T-helper 17 cell (primary cell): ENCODE measurements at places on chromosomes 1 and 21. TPM values are rescaled to one million over a fixed set of nuclear protein-coding genes. Genes with fewer than 3 reads are reported as not detected.

DNA sequence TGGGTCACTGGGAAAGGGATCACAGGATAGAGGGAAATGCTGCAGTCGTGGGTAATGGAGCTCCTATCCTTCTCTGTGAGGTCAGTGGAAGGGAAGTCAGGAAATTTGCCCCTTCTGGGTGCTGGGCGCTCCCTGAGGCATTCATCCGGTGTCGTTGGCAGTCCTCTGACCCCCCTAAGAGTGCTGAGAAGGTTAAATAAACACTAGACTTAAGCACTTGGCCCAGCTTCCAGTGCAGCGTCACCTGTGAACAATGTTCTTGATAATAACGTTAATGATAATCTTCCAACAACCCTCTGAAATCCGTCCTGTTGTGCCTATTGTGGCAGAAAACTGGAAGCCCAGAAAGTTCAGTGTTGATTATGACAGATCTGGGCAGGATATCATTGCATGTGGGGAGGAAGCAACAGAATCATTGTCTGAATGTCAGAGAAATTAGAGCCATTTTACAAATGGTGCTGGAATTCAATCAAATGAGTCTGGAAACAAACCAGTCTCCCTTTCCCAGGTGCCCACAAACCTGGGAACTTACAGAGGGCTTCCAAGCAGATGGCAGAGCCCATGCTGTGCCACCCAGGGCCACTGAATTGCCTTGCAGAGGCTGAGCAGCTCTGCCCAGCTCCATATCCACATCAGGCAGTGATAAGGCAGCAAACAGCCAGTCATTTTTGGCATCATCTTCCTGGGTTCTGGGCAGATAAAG, 216.8 kb downstream of the KAZN start:
- H3K4me1 ChIP-seq: no peaks in the 10 kb centered on the region
- H3K27ac ChIP-seq: no peak overlapping the region
- H3K27me3 ChIP-seq: peaks cover 8% of the 10 kb centered on the region
- no peaks in the 10 kb centered on the region for H3K36me3 ChIP-seq
- DNase-seq: no peak
- H3K4me3 ChIP-seq: no peak overlapping the region

DNA sequence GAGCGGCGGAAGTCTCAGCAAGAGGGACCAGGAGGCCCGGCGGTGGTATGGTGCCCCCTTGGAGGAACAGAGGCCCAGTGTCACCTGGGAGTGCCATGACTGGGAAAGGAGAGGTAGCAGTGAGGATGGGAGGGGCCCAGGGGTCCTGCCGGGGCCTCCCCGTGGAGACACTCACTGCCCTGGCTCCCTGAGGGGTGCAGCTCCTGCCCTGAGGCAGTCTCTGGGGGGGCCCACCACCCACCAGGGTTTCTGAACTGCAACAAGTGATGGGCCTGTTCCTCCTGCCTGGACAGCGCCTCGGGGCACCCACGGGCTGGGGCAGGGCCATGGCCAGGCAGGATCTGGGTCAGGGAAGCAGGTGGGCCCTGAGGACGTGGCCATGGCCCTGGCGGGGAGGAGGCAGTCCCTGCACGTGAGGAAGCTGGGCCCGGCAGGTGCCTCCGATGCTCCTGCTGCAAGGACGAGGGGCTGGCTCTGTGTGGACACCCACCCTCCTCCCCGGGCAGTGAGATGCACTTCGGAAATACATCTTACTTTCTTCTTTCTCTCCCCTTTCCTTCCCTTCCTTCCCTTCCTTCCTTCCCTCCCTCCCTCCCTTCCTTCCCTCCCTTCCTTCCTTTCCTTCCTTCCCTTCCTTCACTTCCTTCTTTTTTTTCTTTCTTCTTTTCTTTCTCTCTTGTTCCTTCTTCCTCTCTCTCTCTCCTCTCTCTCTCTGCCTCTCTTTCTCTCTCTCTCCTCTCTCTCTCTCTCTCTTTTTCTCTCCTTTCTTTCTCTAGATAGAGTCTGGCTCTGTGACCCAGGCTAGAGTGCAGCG, 66.6 kb downstream of the MORN1 start:
- H3K36me3 ChIP-seq: no peaks in the 10 kb centered on the region
- no peak overlapping the region for H3K4me3 ChIP-seq
- no peak for DNase-seq
- no peak overlapping the region for H3K27ac ChIP-seq
- H3K27me3 ChIP-seq: no peaks in the 10 kb centered on the region
- H3K4me1 ChIP-seq: peaks cover 6% of the 10 kb centered on the region

DNA sequence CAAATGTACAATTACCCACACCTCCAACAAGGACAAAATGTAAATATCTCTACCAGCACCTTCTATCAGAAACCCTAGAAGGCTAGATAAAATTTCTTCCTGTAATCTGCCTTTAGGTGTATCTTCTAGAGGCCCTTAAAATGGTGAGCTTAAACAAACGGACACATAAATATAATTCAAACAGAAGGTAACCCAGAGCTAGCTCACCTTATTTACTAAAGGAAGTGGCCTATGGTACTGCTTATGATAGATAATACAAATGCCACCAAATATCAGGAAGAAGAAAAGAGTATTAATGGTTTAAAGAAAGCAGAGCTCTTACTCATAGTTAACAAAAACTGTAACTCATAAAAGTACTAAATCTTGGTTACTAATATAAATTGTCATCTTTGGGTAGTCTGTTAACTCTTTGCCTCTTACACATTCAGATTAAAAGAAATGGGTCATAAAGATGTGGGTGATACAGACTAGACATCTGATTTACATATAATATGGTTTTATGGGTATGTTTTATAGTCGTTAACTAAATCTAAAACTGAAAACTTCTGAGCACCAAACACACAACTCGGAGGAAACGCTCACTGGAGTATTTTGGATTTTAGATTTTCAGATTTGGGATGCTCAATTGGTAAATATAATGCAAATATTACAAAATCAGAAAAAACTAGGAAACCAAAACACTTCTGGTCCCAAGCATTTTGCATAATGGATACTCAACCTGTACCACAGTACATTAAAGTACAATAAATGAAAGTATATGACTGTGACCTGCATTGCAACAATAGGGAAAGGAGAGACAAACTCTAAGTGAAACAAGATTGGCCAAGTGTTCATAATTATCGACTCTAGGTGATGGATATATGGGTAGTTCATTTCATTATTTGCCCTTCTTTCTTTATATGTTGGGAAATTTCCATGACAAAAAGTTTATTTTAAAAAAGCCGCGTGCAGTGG, 23.2 kb downstream of the TRIT1 start:
- H3K27ac ChIP-seq: no peak overlapping the region
- no peak overlapping the region for H3K4me3 ChIP-seq
- peaks cover 12% of the 10 kb centered on the region for H3K36me3 ChIP-seq
- peaks cover 15% of the 10 kb centered on the region for H3K4me1 ChIP-seq
- no peaks in the 10 kb centered on the region for H3K27me3 ChIP-seq
- no peak for DNase-seq

GRCh38 chr1:39082811-39083576, 56.8 kb downstream of the NDUFS5 start:
- peaks cover 10% of the 10 kb centered on the region for H3K4me1 ChIP-seq
- no peak for DNase-seq

GRCh38 chr1:220217383-220217988, 54.8 kb downstream of the RAB3GAP2 start:
- peaks cover 2% of the 10 kb centered on the region for H3K36me3 ChIP-seq
- no peak overlapping the region for H3K4me3 ChIP-seq
- peak overlapping the region; percentile 70 for H3K27ac ChIP-seq

- DNase-seq: no peak
- H3K4me3 ChIP-seq: no peak overlapping the region
- no peak overlapping the region for H3K27ac ChIP-seq
- H3K4me1 ChIP-seq: no peaks in the 10 kb centered on the region
- H3K27me3 ChIP-seq: no peaks in the 10 kb centered on the region
Observed at GRCh38 chr1:64080941-64081562, 122.4 kb upstream of the UBE2U start.

AMY1A gene
- not detected for total RNA-seq

DNA sequence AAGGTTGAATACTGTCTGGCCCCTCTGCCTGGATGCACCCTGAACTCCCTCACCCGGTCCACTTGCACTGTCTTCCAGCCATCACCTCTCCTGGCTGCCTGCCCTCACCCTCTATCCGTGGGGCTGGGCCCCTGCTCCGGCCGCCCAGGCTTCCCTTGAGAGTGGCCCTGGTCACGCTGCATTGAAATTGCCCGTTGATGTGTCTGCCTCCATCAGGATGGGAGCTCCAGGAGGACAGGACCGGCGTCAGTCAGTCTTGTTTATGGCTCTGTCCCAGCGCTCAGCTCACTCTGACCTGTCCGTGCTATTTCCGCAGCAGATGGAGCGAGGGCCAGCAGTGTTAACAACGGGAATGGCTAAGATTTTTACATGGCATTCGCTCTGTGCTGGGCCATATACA, 34.9 kb downstream of the FOXO6 start:
- H3K27ac ChIP-seq: no peak overlapping the region
- peaks cover 63% of the 10 kb centered on the region for H3K27me3 ChIP-seq
- no peak for DNase-seq
- peaks cover 6% of the 10 kb centered on the region for H3K36me3 ChIP-seq
- H3K4me3 ChIP-seq: no peak overlapping the region

- H3K4me1 ChIP-seq: peaks cover 40% of the 10 kb centered on the region
- DNase-seq: no peak
- H3K27ac ChIP-seq: peak overlapping the region; percentile 100
- H3K36me3 ChIP-seq: peaks cover 12% of the 10 kb centered on the region
- peak overlapping the region; percentile 100 for H3K4me3 ChIP-seq
Observed at GRCh38 chr21:33541105-33541711, 709 bp downstream of the GART start.

GPR153 gene
- total RNA-seq: 0.23 TPM
